Pancreas (tissue), 10 donors: ENCODE measurements at places on chromosomes 16 and 17.

DNA sequence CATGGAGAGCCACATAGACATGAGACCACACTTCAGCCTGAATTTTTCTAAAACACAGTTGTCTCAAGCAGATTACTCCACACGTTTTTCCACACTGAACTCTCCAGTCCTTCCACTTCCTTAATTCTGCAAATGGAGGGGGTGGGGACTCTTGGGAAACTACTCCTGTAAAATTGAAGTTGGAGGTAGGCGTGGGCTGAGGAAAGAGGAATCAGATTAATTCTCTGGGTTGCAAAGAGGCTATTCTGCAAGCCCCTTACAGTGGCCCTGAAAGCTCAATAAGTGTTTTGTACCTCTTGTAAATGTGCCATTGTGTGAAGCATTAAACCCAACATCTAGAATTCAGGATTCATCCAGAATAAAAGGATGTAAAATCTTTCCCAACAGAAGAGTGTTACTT is 9.6 kb downstream of the MARVELD3 start:
- DNase-seq = no peak

DNA sequence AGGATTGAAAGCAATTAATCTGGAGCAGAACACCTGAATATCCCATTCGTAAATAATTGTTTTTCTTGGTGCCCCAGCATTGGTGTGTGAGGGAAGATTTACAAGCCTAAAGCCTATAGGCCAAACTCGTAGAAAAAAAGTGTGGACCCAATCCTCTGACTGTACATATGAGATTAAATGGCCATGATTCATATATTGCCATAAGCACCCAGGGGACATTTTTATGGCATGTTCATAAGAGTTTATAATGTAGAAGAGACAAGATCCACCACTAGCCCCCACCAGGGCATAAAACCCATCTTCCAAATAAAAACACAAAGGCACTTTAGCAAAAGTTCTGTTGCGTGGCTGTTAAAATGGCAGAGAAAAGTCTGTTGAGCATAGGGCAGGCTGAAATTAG is 15.5 kb upstream of the SALL1 start:
- DNase-seq = no peak

GRCh38 chr17:74542727-74543383 is 3.1 kb downstream of the CD300C start:
- no peak for DNase-seq

- DNase-seq = no peak
Observed at GRCh38 chr17:42783791-42784138, 3.4 kb downstream of the WNK4 start.

GRCh38 chr17:77332981-77333685 is 192.4 kb downstream of the SEC14L1 start:
- DNase-seq = no peak

DNA sequence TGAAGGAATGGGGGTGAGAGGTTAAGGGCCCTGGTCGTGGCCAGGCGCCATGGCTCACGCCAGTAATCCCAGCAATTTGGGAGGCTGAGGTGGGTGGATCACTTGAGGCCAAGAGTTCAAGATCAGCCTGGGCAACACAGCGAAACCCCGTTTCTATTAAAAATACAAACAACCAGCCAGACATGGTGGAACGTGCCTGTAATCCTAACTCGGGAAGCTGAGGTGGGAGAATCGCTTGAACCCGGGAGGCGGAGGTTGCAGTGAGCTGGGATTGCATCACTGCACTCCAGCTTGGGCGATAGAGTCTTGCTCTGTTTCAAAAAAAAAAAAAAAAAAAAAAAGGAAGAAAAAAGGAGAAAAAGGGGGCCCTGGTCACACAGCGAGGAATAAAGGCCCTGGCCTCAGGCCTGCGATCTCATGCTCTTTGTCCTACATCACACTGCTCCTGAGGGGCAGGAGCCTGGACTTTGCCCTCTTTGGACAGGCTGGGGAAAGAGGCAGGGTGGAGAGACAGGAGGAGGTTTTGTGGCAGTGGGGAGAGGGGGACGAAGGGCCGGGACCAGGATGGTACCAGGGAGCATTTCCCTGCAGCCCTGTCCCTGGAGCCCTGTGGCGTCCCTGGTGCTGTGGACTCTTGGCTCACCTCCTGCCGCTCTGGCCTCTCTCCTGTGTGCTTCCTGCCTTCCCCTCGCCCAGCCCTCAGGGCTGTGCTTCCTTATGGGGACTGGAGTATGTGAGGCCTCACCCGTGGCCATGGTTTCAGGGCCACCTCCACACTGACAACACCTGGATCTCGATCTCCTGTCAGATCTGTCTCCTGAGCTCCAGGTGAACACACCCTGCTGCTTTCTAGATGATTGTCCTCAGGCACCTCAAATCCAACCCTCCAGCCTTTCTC is 19.7 kb upstream of the SLC25A19 start:
- DNase-seq = peak; percentile 48

GRCh38 chr16:51683882-51684281 is 532.8 kb upstream of the SALL1 start:
- no peak for DNase-seq

GRCh38 chr16:63426275-63426870 is 1390.1 kb upstream of the CDH8 start:
- no peak for DNase-seq

GRCh38 chr16:85424260-85425073 is 188.7 kb upstream of the GSE1 start:
- peak; percentile 57 for DNase-seq

GRCh38 chr16:2205104-2205966 is at the start of gene MLST8:
Gene MLST8 (plus strand): TSS chr16:2205454. CDS start chr16:2206086, 632 bp downstream.
- DNase-seq = peak; percentile 93

GRCh38 chr17:55433029-55433628 is 11.5 kb upstream of the MMD start:
- peak; percentile 13 for DNase-seq

DNA sequence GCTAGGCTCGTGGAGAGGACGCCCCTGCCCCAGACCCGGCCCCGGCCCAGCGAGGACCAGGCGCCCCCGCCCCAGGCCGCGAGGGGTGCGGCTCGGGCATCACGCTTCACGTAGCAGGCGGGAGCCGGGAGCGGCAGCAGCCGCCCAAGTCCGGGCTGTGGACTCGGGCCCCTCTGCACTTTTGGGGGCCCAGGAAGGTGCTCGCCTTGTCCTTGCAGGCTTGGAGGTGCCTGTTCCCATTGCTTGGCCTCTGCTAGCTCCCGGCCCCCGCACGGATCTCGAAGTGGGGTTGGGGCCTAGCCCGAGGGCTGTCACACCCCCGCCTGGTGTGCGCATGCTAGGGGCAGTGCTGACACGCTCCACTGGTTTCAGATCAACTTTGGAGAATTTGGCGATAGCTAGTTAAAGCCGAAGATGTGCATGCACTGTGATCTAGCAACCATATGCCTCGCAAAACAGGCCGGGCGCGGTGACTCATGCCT is 55.7 kb downstream of the WSB1 start:
- no peak for DNase-seq

DNA sequence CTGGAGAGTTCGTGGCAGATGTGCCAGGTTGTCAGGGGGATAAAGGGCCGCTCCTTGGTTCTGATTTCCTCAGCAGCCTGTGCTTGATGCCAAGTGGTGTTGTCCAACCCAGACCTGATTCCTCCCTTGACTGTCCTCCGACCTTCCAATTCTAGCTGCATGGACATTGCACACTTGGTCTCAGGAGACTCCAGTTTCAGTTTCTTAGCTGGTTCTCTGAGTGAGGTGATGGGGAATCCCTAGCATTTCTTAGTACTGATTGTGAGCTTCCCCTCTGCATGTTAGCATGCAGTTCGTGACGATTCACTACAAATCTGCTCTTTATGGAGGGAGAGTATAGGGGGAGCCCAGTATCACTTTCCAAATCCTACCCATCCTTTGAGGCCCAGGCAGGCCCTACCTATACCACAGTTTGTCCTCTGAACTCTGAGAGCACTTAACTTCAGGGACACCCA is 12.4 kb upstream of the CCR7 start:
- DNase-seq = no peak

- no peak for DNase-seq
Observed at GRCh38 chr17:38461683-38462082, 33.4 kb downstream of the ARHGAP23 start.

GRCh38 chr17:64707050-64707591 is 45.0 kb upstream of the SMURF2 start:
- peak; percentile 54 for DNase-seq

DNA sequence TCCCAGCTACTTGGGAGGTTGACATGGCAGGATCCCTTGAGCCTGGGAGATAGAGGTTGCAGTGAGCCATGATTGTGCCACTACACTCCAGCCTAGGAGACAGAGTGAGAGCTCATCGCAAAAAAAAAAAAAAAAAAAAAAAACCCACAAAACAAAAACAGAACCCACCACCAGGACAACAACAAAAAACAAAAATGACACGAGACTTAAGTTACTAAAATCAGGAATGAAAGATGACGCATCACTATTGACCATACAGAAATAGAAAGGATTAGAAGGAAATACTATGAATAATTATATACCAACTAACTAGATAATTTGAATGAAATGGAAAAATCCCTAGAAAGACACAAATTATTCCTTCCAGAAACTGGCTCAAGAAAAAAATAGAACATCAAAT is 432.4 kb upstream of the PMFBP1 start:
- no peak for DNase-seq
